ENCODE measurements at places on chromosomes 4 and X.

DNA sequence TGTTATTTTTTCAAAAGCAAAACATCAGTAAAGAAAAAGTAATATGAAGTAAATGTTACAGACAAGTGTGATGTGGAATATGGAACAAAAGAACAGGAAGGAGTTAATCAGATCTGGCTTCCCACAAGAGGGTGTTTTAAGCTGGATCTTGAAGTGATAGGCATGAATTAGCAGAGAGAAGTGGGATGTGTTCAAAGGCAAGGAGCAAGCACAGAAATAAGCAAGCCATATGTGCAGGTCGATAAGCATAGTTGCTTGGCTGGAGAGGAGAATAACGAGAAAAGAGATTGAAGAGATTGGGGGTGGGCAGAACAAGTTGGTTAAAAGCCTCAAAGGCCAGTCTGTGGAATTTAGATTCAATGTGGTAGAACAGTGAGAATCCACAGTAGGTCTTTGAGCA is 60.9 kb upstream of the PRPS1 start:
- no peak for DNase-seq

DNA sequence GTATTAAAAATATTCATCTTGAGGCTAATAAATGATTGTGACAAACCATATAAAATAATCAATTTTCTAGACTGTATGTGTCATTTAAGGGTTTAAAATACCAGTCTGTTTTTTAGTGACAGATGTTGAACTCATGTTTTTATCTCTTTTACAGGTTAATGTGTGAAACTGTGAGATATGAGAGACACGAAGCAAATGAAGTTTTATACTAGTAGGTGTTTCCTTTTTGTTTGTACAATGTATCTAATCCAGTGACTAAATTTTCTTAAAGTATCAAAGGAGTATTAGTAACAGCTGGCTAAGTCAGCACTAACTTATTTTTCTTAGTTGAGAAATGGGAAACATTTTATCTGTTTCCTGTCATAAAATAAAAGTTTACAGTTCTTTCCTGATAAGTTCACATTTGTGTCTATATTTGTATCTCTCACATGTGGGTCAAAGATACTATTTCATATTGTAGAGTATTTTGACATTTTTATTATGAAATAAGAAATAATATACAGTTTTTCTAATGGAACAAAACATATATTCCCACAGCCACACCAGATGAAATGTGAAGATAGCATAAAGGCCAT is 90.3 kb downstream of the RAPGEF2 start:
- DNase-seq = no peak

DNA sequence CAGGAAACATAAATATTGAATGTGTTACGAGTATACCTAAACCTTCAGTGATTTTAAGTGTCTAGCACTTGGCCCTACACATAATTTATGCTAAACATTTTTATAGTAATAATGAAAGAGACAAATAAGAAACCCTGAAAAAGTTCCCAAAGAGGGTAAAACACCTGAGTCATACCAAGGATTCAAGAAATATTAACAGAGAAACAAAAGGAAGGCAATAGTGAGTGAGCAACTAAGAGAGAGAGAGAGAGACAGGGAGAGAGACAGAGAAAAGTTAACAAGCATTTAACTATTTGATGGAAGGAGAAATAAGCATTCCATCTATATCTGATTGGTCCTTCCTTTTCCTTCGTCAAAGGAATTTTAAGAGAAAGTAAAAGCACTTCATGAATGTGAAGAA is 743.6 kb upstream of the POU3F4 start:
- no peak for DNase-seq

DNA sequence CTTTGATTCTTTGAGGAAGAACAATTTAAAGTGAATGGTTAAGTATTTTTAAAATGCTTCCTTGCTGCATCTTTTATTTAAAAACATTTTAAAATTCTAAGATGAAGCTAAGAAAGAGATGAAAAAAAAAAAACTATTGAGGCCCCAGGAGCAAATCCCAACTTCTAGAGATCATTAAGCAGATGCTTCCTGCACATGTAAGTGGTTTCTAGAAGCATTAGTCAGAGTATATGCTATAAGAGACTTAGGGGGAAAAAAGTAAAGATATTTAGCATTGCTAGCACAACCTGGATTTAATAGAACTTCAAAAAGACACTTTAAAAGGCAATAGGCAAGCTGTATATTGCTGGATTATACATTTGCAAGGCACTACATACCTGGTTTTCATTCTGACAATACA is 64.7 kb downstream of the ZNF827 start:
- no peak for DNase-seq

DNA sequence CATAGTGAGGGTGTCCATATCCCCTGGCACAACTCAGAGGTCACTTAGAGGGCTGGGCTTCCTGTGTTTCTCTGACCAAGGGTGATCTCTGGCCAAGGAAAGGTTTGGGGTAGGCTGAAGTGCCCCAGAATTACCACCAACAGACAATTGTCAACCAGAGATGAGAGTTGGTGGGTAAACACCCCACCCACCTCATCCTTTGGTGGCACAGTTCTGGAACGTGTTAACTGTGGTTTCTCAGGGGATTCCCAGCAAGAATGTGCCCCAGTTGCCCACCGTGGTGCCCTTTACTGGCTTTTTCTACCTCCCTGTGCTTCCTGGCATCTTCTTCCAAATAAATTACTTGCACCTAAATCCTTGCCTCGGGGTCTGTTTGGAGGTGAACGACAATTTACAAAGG is 17.1 kb downstream of the GRPR start:
- no peak for DNase-seq

DNA sequence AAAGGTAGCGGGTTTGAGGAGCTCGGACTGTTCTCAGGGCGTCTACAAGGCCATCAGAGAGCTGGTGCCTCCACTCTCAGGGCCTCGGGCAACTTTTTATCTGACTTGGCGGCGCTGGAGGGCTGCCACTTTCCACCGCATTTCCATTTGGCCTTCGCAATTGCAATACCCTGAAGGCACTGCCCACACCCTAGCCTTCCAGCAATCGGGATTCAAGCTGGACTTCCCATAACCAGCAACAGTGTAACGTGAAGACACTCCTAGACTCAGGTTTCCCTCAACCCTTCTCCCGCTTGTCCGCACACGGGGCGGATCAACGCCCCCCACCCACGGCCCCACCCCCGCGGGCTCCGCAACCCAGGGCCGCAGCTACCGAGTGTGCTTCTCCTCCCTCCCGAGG is 50.2 kb upstream of the BCOR start:
- DNase-seq = no peak

GRCh38 chrX:96407501-96407900 is 277.1 kb upstream of the DIAPH2 start:
- DNase-seq = peak; percentile 62

DNA sequence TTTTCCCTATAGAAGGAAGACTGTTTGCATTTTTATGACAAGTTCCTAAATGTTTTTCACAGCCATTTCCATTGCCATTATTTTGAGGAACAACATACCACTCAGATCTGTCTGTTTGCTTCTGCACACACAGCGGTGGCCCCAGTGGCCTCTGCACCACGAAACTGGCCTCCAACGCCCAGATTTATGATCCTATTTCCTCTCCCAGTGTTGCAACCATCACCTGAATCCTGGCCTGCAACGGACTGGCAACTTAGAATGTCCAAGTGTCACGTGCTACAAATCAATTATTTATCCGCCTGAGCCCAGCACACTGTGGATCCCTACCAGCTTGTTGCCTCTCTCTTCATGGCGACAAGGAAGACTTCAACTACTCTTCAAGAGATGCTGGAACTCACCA is 9.2 kb downstream of the RAI2 start:
- DNase-seq = no peak

DNA sequence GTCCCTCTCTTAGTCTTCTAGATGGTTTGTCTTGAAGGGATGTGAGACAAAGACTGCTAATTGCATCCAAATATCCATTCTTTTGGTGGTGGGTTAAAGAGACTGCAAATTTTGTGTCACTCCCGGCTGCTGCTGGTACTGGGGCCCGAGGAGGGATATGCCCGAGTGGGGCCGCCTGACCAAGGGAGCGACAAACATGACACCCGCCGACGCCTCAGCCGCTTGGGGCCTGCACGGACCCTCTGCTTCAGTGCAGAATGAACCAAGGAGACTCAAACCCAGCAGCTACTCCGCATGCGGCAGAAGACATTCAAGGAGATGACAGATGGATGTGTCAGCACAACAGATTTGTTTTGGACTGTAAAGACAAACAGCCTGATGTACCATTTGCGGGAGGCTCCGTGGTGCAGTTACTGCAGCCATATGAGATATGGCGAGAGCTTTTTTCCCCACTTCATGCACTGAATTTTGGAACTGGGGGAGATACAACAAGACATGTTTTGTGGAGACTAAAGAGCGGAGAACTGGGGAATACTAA is 13.6 kb upstream of the ARX start:
- no peak for DNase-seq

GRCh38 chrX:12988797-12989196 is 13.9 kb downstream of the TMSB4X start:
- DNase-seq = peak; percentile 62

DNA sequence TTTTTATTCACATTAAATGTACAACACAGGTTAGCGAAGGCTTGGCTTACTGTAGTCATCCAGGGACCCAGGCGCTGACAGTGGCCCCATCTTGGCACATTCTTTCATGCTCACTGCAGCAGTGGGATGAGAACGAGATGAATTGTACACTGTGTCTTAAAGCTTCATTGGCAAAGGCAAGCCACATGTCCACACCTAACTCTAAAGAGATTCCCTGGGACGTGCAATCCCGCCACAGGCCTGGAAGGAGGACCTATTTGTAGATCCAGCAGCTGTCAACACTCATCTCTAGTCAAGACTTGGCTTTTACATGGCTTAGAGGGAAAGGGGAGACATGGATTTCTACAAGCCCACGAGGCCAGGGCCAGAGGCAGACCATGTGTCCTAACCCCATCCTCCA is 16.1 kb upstream of the CXCR3 start:
- DNase-seq = no peak

DNA sequence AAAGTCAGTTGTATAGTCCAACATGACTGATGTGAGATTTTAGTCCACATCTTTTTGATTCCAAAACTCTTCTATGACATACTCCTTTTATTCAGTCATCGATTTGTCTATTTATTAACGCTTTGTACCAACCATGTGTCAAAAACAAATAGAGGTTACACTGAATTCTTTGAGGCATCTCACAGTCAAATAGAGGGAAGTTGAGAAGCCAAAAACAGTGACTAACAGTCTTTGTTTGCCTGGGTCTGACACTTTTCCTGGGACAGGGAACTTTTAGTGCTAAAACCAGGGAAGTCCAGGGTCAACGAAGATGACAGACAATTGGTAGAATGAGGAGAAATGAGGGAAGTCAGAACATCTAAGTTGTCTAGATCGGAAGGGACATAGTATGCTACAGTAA is 169.9 kb upstream of the HS3ST1 start:
- DNase-seq = no peak

DNA sequence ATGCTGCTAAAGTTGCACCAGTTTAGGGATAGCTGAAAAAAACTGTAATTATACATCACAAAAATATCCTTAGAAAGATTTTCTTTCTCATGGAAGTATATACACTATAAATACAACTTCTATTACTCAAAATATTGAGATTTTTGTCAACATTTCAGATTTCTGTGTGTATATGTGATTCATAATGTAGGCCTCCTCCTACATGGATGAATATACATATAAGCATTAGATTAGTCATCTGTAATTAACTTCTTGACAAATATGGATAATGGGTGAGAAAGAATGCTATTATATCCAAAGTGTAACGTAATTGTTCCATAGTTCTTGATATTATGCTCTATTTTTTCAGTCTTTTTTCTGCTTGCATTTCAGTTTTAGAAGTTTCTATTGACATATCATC is 124.9 kb downstream of the CBLL2 start:
- no peak for DNase-seq

DNA sequence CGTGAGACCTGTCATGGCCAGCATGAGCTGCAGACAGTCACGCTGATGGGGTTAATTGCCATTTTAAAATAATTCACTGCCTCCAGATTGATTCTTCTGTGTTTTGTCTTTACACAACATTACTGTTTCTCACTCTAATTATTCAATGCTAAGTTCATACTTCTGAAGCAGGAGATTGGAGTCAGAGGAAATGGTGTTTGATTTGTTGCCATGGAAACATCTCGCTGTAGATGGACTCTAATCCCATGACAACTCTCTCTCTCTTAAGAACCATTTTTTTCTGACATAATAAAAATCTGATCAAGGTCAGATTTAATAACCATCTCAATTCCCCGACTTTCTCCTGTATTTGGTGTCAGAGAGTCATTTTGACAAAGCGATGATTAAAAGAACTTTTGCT is 209.0 kb downstream of the IDS start:
- no peak for DNase-seq

GRCh38 chr4:152784490-152785350 is 5.0 kb downstream of the ARFIP1 start:
- DNase-seq = peak; percentile 51

- peak; percentile 46 for DNase-seq
Measured at GRCh38 chrX:13899607-13900006, 82.7 kb upstream of the GPM6B start.
